ENCODE measurements at places on chromosomes 6 and 20. TPM values are rescaled to one million over a fixed set of nuclear protein-coding genes. Genes with fewer than 3 reads are reported as not detected.

The FAM209B gene
- not detected for total RNA-seq

The TAAR8 gene
- not detected for total RNA-seq

The ZNF391 gene
- total RNA-seq: 22.5 TPM

The ZFP57 gene
- 0.59 TPM for total RNA-seq

The PPP1R16B gene
- total RNA-seq: 12.0 TPM

The SFTA2 gene
- total RNA-seq: not detected

DNA sequence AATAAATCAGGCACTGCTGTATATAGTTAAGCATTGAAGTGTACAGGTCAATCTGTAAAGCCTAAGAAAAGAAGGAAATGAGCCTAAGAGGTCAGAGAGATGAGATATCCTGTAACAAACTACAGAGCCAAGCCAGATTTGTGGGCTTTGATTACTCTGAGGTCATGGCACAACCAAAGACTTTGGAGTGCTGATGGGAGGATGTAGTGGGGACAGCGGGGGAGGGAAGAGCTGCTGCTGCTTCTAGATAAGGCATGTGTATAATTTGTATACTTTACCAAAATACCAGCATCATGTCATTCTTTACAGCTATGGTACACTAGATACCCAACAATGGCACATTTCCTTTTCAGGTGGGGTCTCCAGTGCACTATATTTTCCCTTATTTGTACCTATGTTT, 102.5 kb downstream of the OGFRL1 start:
- DNase-seq: no peak
- no peak overlapping the region for H3K4me3 ChIP-seq
- H3K36me3 ChIP-seq: no peaks in the 10 kb centered on the region
- no peaks in the 10 kb centered on the region for H3K27me3 ChIP-seq
- peaks cover 31% of the 10 kb centered on the region for H3K4me1 ChIP-seq

GRCh38 chr6:154478701-154479060, 31.8 kb downstream of the CNKSR3 start:
- H3K4me3 ChIP-seq: no peak overlapping the region
- no peaks in the 10 kb centered on the region for H3K4me1 ChIP-seq
- no peaks in the 10 kb centered on the region for H3K27me3 ChIP-seq
- no peak for DNase-seq
- no peak overlapping the region for H3K27ac ChIP-seq

DNA sequence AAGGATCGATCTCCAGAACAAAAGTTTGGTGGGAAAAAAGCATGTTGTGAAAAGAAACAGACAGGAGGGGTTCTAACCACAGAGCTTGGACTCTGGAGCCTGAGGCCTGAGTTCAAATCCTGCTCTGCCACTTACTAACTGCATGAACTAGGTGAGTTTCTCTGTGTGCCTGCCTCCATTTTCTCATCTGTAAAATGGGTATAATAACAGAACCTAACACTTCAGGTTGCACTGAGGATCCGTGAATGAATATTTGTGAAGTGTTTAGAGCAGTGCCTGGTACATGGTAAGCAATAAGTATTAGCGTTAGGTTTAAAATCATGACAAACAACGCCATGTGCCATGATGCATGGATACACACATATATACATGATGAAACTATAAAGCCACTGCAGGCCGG, 36.6 kb downstream of the TTLL9 start:
- no peaks in the 10 kb centered on the region for H3K36me3 ChIP-seq
- no peaks in the 10 kb centered on the region for H3K27me3 ChIP-seq
- no peak overlapping the region for H3K4me3 ChIP-seq
- DNase-seq: no peak

GRCh38 chr6:162798546-162799266, 70.9 kb downstream of the PACRG start:
- DNase-seq: no peak
- no peaks in the 10 kb centered on the region for H3K27me3 ChIP-seq
- H3K36me3 ChIP-seq: no peaks in the 10 kb centered on the region
- H3K4me1 ChIP-seq: no peaks in the 10 kb centered on the region

DNA sequence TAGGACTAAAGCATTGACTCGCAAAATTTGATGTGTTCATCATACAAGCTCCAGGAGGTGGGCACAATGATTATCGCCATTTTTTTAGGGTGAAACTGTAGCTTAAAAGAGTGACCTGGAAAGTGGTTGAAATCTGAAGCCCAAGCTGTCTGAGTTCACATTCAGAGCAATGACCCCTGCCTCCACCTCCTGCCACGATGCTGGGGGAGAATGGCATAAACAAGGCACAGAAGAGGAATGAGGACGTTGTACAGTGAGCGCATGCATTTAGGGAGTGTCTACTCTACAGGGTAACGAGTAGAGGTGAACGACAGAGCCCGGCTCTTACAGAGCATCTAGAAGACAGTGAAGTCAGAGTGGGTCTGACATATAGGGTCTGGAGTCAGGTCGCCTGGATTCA, 37.2 kb downstream of the CNKSR3 start:
- no peaks in the 10 kb centered on the region for H3K36me3 ChIP-seq
- H3K27me3 ChIP-seq: no peaks in the 10 kb centered on the region
- no peak for DNase-seq
- no peaks in the 10 kb centered on the region for H3K4me1 ChIP-seq
- H3K4me3 ChIP-seq: no peak overlapping the region
- H3K27ac ChIP-seq: no peak overlapping the region

- no peak overlapping the region for H3K4me3 ChIP-seq
- H3K36me3 ChIP-seq: no peaks in the 10 kb centered on the region
- no peak overlapping the region for H3K27ac ChIP-seq
- no peak for DNase-seq
- peaks cover 19% of the 10 kb centered on the region for H3K4me1 ChIP-seq
Observed at GRCh38 chr6:158287047-158287446, 25.2 kb upstream of the TULP4 start.

GRCh38 chr6:34745277-34746103, 11.8 kb upstream of the SNRPC start:
- no peaks in the 10 kb centered on the region for H3K4me1 ChIP-seq
- no peak for DNase-seq
- H3K27me3 ChIP-seq: no peaks in the 10 kb centered on the region
- H3K27ac ChIP-seq: no peak overlapping the region
- no peaks in the 10 kb centered on the region for H3K36me3 ChIP-seq
- H3K4me3 ChIP-seq: no peak overlapping the region

DNA sequence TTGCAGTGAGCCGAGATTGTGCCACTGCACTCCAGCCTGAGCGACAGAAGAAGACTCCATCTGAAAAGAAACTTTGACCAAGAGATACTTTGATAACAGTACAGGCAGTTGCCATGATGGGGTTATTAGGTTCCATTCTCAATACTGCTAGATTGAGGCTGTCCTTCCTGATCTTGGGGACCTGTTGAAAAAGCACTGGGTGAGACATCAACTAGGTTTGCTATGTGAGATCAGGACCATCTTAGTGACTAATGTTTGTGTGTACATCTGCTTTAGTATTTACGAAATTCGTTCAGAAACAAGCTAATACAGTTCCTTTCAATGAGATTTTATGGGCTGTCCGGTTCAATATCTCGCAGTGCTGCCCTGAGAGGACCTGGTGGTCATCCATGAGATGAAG, 2.6 kb downstream of the DSE start:
- H3K36me3 ChIP-seq: no peaks in the 10 kb centered on the region
- H3K27me3 ChIP-seq: no peaks in the 10 kb centered on the region
- no peak for DNase-seq

GRCh38 chr6:156762547-156762946, 14.6 kb upstream of the ARID1B start:
- H3K36me3 ChIP-seq: no peaks in the 10 kb centered on the region
- no peak for DNase-seq
- no peaks in the 10 kb centered on the region for H3K27me3 ChIP-seq
- no peak overlapping the region for H3K27ac ChIP-seq

DNA sequence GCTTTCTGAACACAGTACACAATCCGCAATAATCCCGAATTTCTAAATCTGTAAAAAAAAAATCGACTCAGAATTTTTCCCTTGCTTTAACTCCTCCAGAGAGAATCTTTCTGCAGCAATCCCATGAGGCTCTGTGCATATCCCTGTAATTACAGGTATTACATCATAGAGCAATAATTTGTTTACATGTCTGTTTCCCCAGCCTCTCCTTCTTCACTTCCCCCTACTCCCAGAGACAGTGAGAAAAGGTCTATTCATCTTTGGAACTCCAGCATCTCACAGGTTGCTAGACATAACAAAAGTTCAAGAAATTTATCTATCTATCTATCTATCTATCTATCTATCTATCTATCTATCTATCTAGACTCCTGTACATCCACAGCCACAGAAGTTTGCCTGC, 26.0 kb downstream of the KLHL31 start:
- DNase-seq: no peak
- H3K27me3 ChIP-seq: no peaks in the 10 kb centered on the region
- no peaks in the 10 kb centered on the region for H3K4me1 ChIP-seq
- no peak overlapping the region for H3K27ac ChIP-seq

DNA sequence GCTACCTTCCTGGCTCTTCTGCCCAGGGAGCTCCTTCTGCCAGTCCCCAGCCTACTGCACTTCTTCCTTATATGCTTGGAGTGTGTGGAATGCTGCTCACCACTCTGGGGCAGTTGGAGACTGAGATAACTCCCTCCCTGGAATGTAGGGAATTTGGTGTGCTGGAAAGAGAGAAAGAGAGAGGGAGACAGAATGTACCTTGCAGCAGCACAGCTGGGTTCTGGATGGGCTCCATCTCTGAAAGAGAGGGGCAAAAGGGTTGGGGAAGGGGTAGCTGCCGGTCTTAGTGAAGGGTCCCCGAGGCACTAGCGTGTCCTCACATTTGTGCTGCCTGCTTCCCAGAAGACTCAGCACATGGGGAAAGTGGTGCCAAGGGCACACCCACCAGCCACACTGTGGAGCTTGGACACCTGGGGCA, 40.2 kb upstream of the DDR1 start:
- H3K27me3 ChIP-seq: no peaks in the 10 kb centered on the region
- peak; percentile 88 for DNase-seq
- H3K4me3 ChIP-seq: no peak overlapping the region
- H3K27ac ChIP-seq: peak overlapping the region; percentile 90
- peaks cover 28% of the 10 kb centered on the region for H3K36me3 ChIP-seq

GRCh38 chr6:157070403-157071107, 252.8 kb downstream of the TMEM242 start:
- no peaks in the 10 kb centered on the region for H3K36me3 ChIP-seq
- no peak overlapping the region for H3K4me3 ChIP-seq
- H3K4me1 ChIP-seq: peaks cover 34% of the 10 kb centered on the region

- H3K4me3 ChIP-seq: no peak overlapping the region
- no peak for DNase-seq
- H3K36me3 ChIP-seq: no peaks in the 10 kb centered on the region
- H3K27ac ChIP-seq: no peak overlapping the region
- no peaks in the 10 kb centered on the region for H3K4me1 ChIP-seq
- no peaks in the 10 kb centered on the region for H3K27me3 ChIP-seq
Observed at GRCh38 chr20:23653400-23653938, 15.7 kb upstream of the CST3 start.

GRCh38 chr6:126118936-126119335, 132.6 kb downstream of the TRMT11 start:
- peak overlapping the region; percentile 37 for H3K27ac ChIP-seq
- no peaks in the 10 kb centered on the region for H3K36me3 ChIP-seq
- peaks cover 16% of the 10 kb centered on the region for H3K4me1 ChIP-seq
- no peaks in the 10 kb centered on the region for H3K27me3 ChIP-seq
- DNase-seq: no peak
- no peak overlapping the region for H3K4me3 ChIP-seq

GRCh38 chr6:73309535-73309784, 44.6 kb downstream of the DPPA5 start:
- H3K4me1 ChIP-seq: peaks cover 6% of the 10 kb centered on the region
- no peaks in the 10 kb centered on the region for H3K36me3 ChIP-seq
- H3K27me3 ChIP-seq: peaks cover 30% of the 10 kb centered on the region
- peak overlapping the region; percentile 75 for H3K4me3 ChIP-seq
- no peak for DNase-seq

DNA sequence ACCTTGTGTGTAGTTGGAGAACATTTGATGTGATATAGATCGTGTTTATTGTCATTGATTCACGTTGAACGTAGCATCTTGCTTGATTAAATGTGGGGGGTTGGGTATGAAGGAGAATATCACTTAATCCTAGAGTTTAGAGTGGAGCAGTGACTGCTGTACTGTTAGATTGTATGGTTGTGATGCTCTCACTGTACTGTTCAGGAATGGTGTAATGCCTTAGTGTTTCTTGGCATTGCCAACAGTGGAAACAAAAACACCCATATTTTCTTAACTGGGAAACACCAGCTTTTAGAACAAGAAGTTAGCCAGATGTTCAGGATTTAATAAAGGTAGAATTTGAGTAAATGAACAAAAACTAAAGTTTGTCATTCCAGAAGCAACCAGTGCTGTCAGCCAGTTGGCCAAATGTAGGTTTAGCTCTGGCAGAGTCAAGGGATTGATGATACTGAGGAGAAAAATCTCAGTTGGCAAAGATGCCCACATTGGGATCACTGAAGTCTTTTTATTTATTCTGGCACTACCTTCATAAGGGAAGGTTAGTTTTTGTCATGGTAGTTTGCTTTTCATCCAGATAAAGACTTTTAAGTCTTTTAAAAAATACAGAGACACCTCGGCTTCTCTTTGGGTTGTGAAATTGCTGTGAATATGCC, 129.9 kb downstream of the JARID2 start:
- H3K27ac ChIP-seq: peak overlapping the region; percentile 76
- peaks cover 29% of the 10 kb centered on the region for H3K36me3 ChIP-seq
- no peaks in the 10 kb centered on the region for H3K27me3 ChIP-seq
- no peak for DNase-seq

DNA sequence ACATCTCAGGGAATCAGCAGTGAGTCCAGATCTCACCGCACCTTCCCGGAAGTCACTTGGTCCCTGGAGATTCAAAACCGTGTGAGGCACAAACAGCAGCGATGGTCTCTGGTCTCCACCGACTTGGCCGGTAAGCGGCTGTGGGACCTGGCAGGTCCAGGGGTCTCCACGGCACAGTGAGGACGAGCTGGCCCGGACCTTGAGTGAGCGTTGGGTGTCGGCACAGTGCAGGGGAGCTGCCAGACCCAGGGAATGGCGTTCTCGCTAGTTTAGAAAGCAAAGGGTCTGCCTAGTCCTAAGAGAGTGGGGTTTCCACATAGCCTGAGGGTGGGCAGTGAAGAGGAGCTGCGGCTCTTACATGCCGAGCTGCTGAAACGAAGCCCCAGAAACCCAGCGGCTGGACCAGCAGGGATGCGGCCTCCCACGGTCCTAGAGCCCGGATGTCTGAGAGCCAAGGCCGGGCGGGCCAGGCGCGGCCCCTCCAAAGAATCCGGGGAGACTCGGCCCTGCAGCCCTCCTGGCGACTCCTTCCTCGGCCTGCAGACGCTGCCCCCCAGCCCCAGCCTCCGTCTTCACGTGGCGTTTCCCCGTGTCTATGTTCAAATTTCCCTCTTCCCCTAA, 185.0 kb downstream of the ERMARD start:
- no peak overlapping the region for H3K4me3 ChIP-seq
- no peaks in the 10 kb centered on the region for H3K4me1 ChIP-seq
- no peaks in the 10 kb centered on the region for H3K27me3 ChIP-seq
- no peaks in the 10 kb centered on the region for H3K36me3 ChIP-seq
- no peak overlapping the region for H3K27ac ChIP-seq

- H3K27me3 ChIP-seq: peaks cover 29% of the 10 kb centered on the region
Observed at GRCh38 chr6:75085931-75086635, 119.8 kb downstream of the COL12A1 start.

GRCh38 chr20:1800180-1800579, 95.0 kb upstream of the SIRPA start:
- peaks cover 37% of the 10 kb centered on the region for H3K27me3 ChIP-seq
- H3K36me3 ChIP-seq: no peaks in the 10 kb centered on the region
- H3K4me3 ChIP-seq: no peak overlapping the region
- no peak for DNase-seq
- peaks cover 17% of the 10 kb centered on the region for H3K4me1 ChIP-seq

Data from GM23338 (cell line).